RWPE2 (cell line): ENCODE measurements at places on chromosomes 13 and 19.

- DNase-seq, result no peak
Measured at GRCh38 chr13:56720841-56721240, 419.9 kb upstream of the PRR20A start.

DNA sequence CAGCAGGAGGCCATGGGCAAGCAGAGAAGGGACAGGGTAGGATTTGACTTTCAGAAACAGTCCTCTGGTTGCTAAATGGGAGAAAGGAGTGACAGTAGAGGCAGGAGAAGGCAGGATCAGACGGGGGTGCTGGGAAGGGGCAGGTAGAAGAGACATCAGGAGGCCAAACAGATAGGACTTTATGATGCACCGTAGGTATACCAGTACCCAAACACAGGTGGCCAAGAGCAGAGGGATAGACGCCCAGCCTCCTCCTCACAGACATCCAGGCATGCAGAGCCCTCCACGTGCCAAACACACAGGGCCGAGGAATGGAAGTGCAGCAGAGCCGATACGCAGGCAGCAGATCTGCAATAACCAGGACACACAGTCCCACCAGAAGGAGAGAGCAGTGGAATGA is 1.3 kb upstream of the AXL start:
- no peak for DNase-seq

GRCh38 chr13:85298387-85298924 is 500.8 kb downstream of the SLITRK6 start:
- DNase-seq, result no peak

DNA sequence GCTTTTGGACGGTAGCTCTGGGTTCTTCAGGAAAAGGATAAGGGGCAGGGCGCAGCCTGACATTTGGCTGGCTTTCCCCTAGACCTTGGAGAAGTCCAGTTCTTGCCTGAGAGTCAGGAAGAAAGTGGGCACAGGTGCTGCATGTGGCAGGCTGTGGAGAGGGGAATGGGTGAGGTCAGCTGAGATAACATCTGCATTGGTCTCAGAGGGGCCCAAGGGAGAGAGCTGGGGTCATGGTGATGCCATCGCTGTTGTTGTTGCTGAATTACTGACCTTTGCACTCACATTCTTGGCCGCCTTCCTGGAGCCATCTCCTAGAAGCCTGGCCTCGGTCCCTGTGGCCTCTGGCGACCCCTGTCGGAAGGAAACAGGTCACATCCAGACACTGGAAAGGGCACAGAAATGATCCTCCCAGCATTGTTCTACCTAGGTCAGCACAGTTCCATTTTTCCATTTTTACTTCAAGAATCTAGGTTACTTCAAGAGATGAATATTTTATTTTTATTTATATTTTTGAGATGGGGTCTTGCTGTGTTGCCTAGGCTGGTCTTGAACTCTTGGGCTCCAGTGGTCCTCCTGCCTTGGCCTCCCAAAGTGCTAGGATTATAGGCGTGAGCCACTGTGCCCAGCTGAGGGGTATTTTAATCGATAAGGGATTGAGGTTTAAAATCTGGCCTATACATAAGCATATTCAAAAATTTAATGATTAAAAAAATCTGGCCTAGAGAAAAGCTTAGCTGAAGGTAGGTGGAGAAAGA is 6.5 kb upstream of the LIPE start:
- no peak for DNase-seq

GRCh38 chr13:48078251-48078656 is 16.6 kb downstream of the MED4 start:
- no peak for DNase-seq

GRCh38 chr19:45355910-45356309 is 14.5 kb downstream of the ERCC2 start:
- DNase-seq, result no peak

- DNase-seq, result no peak
Measured at GRCh38 chr19:35903550-35904179, 1.3 kb downstream of the HCST start.

DNA sequence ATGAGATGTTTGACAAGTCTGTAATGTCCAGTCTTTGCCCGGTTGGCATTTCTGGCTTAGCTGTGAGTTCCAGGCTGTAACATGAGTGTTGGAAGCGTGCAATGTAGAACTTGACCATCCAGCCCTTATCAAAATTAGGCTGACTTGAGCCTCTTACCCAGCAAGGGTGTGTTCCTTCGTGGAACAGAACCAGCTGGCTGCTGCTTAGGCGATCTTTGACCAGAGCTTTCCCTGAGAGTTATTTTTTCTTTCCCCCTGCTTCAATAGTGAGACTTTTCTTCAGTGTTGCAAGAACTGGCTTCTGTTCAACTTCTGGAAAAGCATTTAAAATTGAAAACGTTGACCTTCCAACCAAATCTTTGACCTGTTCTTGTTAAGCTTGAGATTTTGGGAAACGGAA is 6.5 kb downstream of the TNFSF13B start:
- no peak for DNase-seq

DNA sequence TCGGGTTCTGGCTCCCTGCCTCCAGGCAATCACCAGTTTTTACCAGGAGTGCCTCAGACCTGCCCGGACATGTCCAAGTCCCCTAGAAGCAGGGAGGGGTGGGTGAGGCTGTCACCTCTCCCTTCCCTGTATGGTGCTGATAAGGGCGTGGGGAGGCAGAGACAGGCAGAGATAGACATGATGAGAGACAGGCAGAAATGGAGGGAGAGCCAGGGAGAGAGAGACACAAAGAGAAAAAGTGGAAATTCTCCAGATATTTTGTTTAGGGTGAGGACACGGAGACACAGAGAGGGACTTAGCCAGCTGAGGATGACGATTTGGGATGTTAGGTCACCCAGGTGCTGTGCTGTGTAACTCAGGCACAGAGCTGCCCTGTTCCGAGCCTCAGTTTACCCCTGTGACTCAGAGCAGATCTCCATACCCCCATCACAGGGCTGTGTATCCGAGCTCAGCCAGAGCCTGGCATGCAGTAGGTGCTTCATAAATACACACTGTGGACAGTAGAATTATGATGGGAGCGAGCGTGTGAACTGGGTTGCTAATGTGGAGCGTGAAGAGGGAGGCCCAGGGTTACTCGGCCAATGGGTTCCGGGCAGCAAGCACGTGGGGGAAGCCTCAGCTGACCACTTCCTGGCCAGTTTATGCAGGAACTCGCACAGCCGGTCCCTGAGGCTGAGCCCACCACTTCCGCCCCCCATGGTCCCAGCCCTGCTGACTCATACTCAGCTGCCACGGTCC is 11.9 kb upstream of the GDF15 start:
- DNase-seq, result peak; percentile 94
